ENCODE measurements at places on chromosomes 5 and 9.

DNA sequence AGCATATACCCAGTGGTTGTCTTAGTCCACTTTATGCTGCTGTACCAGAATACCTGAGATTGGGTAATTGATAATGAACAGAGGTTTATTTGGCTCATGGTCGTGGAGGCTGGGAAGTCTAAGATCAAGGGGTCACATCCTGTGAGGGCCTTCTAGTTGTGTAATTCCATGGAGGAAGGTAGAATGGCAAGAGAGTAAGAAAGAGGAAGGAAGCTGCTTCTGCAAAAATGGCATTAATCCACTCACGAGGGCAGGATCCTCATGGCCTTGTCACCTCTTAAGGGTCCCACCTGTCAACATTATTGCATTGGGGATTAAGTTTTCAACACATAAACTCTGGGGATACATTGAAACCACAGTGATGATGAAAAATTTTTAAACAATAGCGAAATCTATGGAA is 17.0 kb downstream of the BTNL8 start:
- no peak for DNase-seq

GRCh38 chr9:4124266-4124665 is 175.6 kb downstream of the GLIS3 start:
- no peak for DNase-seq

GRCh38 chr5:87137283-87137682 is 130.4 kb upstream of the RASA1 start:
- no peak for DNase-seq

DNA sequence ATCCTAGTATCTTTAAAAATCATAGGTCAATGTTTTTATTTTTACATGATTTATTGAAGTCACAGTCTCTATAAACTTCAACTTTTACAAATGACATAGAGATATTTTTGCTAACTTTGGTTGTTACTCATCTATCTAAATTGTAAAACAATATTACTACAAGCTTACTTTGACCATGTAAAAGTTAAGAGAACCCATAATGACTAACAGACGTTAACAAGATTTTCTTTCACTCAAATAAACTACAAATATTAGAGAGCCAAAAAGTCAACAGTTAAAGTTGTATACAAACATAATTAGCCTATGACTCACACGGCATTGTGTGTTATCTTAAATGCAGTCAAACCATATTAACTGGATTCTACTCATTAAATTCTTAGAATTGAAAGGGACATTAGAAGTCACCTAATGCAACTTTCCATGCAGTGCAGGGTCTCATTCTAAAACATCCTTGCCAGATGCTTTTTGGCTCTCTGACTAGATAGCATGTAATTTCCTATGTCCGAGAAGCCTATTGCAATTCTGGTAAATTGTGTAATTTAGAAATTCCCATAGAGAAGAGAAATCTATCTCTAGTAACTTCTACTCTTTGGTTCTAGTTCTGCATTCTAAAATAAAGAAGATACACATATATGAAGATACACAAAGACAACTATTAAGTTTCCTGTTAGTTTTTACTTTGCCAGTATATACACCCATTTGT is 42.2 kb upstream of the UGT3A2 start:
- no peak for DNase-seq

DNA sequence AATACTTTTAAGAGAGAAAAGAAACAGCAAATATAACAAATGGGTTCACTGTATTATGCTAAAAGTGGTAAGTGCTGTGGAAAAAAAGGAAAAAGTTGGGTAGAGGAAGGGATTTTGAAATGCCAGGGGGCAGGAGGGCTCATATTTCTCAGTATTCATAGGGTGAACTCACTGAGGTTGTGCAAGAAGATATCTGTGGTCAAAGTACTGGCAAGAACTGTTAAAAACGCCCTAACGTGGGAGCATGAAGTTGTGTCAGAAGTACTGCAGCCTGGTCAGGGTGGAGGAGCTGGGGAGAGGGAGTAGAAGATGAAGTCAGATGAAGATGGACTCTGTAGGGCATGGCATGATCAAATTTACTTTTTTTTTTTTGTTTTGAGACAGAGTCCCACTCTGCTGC is 31.2 kb upstream of the SLC28A3 start:
- no peak for DNase-seq

DNA sequence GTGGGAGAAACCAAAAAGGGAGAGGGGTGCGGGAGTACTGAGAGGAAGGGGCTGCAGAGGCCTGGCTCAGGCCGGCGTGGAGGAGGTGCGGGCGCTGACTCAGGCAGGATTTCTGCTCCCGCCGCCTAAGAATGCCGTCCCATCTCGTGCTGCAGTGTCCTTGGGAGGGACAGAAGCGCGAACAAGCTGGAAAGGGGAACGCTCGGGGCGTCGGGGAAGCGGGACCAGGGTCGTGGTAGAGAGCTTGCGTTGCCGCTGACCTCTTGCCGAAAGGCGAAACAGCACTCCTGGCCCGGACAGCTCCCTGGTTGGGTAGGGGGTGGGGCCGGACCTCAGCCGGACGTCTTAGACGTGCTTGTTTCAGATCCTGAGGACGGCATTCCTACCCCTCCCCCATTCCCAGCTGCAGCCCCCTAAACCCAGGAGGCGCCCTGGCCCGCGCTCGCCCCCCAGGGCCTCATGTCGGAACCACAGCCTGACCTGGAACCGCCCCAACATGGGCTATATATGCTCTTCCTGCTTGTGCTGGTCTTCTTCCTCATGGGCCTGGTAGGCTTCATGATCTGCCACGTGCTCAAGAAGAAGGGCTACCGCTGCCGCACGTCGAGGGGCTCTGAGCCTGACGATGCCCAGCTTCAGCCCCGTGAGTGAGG is 1.1 kb downstream of the RELL2 start:
- peak; percentile 43 for DNase-seq

DNA sequence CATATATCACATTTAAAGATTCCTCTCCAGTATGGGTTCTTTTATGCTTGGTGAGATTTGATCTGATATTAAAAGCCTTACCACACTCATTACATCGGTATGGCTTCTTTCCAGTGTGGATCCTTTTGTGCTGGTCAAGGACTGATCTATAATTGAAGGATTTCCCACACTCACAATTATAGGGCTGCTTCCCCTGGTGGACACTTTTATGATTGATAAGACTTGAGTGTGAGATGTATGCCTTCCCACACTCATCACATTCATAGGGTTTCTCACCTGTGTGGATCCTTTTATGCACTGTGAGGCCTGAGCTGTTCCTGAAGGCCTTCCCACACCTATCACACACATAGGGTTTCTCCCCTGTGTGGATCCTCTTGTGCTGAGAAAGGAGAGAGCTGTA is 12.2 kb downstream of the ZFP62 start:
- DNase-seq, result no peak

- DNase-seq, result no peak
These were observed 298.5 kb upstream of the CD180 start for GRCh38 chr5:67495072-67495471.

GRCh38 chr9:127277099-127277498 is 12.5 kb downstream of the GARNL3 start:
- DNase-seq, result no peak

- DNase-seq, result no peak
These were observed 1.1 kb downstream of the CTNNAL1 start for GRCh38 chr9:109012009-109012875.

DNA sequence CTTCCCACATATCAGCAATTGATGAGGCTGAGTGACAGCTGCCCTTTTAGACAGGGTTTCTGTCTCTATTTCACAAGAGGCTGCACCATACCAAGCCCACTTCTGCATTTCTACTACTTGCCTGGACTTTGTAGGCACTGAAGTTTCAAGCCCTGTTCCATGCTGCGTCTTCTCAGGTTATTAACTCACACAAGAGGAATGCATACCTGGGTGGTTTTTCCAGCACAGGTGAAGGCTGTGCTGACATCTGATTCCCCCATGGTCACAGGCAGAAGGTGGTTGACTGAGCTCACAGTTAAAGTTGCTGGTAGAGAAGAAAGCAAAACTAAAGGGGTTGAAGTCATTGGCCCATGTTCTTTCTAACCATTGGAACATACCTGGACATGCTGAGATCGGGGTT is 86.6 kb downstream of the MAMDC2 start:
- DNase-seq, result no peak

DNA sequence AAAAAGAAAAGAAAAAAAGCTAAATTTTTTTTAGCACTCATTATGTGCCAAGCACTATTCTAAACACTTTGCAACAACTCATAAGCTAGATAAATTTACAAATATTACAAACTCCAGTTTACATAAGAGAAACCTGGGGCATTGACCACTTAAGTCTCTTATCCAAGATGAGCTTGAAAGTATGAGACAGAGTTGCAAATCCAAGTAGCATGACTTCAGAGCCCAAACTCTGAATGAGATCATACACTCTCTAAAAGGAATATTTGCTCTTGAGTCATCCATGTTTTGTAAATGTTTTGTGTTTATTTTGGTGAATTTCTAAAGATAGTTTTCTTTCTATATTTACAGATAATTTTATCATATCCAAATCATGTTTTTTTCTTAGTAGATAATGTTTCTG is 4.0 kb upstream of the SHOC1 start:
- no peak for DNase-seq

GRCh38 chr5:81156732-81157131 is 76.4 kb upstream of the CKMT2 start:
- DNase-seq, result no peak

- DNase-seq, result no peak
These were observed 234.1 kb downstream of the LRRC70 start for GRCh38 chr5:62812621-62813255.

DNA sequence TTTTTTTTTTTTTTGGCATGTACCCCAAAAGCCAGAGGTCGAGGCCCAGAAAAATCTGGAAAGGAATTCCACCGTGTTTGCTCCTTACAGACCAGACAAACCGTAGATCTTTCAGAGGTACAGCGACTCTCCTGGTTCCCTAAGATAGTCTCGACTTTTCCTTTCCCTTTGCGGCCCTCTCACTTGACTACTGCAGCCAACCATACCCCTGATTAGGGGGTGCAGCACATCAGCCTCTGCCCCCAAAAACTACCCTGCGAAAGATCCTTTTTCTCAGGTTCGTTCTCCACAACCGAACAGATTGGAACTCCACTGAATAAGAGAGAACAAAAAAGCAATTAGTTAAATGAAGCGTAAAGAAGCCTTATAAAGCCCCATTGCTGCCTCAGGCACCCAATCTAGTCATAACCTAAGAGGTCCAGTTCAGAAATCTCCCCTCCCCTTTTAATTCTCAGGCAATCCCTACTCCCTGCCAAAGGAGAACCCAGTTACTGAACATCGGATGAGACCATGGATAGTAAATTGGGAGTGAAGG is 379 bp upstream of the TICAM2 start:
- no peak for DNase-seq

GRCh38 chr5:143446535-143447226 is 43.2 kb upstream of the NR3C1 start:
- DNase-seq, result no peak

- DNase-seq, result no peak
These were observed 260.4 kb upstream of the ADRA1B start for GRCh38 chr5:159655757-159656409.

DNA sequence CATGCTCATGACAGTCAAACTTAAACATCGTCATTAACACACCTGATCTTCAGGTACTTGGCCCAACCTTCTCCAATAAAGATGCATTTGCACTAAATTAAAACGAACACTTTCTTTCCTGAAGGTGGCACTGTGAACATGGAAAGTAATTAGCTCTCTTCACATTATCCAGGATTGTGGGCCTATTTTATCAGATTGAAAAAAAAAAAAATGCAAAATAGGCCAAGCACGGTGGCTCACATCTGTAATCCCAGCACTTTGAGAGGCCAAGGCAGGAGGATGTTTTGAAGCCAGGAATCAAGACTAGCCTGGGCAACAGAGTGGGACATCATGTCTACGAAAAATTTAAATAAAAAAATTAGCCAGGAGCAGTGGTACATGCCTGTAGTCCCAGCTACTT is 14.4 kb upstream of the CDC20B start:
- DNase-seq, result no peak

GRCh38 chr5:151571270-151572173 is 19.6 kb downstream of the FAT2 start:
- DNase-seq, result no peak

DNA sequence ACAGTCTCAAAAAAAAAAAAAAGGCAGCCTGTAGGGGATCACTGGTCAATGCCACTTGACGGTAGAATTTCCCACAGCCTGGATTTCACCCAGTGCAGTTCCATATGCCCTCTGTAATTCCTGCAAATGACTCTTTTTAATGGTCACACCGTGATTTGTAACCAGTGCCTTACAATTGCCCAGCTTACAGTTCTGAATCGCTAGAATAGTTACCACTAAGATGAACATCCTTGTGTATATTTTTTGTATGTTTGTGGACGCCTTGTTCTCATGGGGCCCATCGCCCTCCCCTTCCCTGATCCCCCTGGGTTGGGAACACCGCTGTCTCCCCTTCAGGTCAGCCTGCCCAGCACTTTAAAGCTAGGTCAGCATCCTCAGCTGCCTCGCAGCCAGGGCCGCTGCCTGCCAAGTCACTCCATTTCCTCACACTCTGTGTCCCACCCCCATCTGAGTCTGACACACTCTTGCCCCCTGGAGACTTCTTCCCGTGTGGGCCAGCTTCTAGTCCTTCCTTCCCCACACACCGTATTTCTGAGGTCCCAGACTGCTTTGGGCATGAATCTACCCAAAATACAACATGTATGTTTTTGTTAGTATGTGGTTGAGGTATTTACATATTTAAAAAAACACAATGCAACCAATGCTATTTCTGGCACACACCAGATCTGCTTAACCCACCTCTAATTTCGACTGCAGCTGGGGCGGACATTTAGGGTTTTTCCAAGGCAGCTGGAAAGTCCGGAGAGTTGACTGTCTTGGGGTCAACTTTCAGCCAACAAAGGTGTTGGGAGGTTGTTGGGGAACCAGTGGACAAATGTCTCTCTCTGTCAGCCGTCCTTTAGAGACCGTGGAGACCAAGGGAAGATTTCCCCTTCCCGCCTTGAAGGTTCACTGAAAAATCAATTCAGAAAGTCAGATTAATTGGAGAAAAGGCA is 120.5 kb upstream of the NEK6 start:
- DNase-seq, result no peak

DNA sequence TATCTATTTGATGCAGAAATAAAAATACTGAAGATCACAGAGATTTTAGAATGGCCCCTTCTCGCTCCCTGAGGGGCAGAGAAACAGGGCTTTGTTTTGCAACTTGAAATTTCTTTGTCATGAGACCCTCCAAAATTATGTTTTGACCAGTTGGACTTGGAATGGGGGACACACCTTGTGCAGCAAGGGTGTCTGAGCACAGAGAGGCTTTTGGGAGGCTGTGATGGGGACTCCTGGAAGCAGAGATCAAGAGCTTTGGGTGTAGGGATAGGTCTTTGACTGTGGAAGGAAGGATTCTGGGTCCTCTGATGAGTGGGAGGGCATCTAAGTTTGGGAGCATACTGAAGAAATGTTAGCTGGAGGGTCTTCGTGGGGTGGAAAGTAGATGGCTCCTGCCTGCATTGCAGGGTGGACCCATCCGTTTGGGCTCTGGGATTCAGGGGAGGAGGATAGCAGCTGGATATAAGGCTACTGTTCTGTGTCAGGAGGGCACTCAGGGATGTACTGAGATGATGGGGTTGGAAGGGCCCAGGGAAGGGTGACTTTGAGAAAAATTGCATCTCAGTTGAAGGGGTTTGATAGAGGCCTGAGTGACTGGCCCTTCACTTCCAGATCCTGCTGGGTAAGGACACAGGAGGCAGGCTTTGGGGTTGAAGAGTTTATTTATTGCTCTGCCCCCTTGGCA is 1.8 kb upstream of the MYORG start:
- DNase-seq, result no peak

GRCh38 chr5:177545487-177546257 is 8.7 kb downstream of the FAM193B start:
- no peak for DNase-seq
